ENCODE measurements at places on chromosomes 4 and X.

DNA sequence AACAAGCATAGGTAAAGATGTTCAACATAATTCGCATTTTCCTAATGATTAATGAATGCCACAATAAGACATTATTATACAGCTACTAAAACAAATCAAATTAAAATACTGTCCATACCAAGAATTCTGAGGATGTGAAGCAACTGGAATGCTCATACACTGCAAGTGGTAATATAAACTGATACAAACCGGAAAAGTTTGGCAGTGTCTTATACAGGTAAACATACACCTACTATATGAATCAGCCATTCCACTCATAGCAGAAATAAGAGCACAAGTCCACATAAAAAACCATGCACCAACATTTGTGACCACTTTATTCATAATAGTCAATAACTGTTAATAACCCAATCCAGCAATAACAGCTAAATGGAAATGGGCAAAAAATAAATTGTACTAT is 79.3 kb downstream of the FBXW7 start:
- DNase-seq = no peak

DNA sequence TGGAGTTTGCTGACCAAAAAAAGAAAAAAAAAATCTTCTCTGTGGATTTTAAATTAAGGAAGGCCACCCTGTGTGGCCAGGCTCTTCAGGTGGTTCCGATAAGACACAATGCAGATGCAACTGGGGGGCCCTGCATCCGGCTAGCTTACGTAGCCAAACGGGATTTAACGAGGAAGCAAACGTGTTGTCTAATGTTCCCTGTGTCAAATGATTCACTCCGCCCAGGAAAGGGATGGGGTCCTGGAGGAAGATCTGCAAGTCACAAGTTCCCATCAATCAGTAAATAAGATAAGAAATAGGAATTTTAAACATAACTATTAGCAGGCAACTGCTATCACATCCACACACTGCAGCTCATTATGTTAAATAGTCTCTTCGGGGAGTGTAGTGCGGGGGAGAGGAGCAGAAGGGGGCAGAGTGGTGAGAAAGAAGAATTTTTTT is 216.4 kb upstream of the GYPA start:
- DNase-seq = no peak

- no peak for DNase-seq
Observed at GRCh38 chrX:150303386-150304097, 59.6 kb upstream of the MAMLD1 start.

DNA sequence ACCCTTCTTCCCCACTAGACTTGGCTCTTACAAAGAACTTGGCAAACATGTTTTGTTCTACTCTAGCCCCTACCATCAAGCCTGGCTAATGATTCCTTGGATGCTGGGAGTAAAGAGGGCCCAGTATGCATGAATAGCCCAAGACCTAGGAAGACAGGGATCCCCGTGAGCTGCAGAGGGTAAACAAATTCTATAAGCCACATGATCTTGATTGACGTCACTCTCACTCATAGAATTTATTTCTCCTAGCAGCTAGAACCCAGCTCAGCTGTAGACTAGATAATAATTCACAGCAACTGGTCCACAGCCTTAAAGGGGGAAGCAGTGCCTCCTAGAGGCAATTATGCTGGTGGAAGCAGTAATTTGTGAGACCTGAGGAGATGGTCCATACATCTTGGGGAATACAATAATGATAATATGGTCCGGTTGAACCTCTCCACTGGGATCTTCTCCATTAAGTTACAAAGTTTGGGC is 16.1 kb upstream of the USO1 start:
- peak; percentile 33 for DNase-seq

- no peak for DNase-seq
Observed at GRCh38 chrX:119040432-119040831, 32.4 kb upstream of the CT47C1 start.

DNA sequence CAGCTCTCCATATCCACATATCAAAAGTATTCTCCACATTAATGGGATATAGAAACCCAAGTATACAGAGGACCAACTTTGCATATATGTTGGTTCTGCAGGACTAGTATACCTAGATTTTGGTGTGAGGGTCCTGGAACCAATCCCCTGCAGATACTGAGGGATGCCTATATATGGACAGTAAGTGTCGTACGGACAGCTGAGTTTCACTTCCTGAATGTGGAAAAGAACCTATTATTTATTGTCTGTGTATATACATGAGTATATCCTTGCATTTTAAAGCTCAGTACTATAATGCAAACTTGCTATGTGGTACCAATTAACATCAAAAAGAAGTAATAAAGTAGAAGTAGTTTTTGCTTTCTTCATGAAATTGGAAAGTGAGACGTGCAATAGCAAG is 101.9 kb downstream of the FBXW7 start:
- no peak for DNase-seq
